ENCODE measurements at places on chromosomes 5 and 9. TPM values are rescaled to one million over a fixed set of nuclear protein-coding genes. Genes with fewer than 3 reads are reported as not detected.

DNA sequence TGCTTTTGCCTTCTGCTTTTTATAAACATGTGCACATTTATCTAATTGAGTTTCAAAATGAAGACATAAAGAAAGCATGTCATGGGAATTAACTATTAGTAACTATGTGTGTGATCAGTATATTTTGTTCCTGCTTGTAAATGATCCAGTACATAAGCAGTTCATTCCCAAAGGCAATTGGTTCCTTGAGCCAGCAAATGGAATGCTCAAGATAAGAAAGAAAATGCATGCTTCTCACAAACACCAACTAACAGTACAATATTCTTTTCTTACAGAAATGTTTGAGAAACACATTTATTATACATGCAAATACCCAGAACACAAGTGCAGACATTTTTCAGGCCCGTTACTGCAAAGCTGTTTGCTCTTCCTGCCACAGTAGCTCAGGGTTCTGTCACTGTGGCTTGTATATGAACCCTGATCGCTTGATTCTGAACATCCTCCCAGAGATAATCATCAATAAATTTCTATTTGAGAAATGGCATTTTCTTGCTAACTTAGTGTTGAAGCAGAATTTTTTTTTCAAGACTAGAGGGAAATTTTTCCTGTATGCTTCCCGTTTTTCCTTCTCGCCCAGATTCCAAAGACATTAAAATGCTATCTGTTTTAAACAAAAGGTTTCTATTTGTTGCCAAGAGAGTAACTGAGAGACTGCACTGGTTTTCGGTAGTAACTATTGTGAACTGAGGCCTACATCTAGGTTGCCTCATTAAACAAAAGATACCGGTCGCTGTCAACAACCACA lies 1.9 kb downstream of the GNAQ start:
- no peaks in the 10 kb centered on the region for H3K4me1 ChIP-seq
- no peaks in the 10 kb centered on the region for H3K27me3 ChIP-seq
- peak overlapping the region; percentile 84 for H3K4me3 ChIP-seq
- peak overlapping the region; percentile 99 for H3K27ac ChIP-seq
- DNase-seq = no peak
- no peaks in the 10 kb centered on the region for H3K36me3 ChIP-seq

DNA sequence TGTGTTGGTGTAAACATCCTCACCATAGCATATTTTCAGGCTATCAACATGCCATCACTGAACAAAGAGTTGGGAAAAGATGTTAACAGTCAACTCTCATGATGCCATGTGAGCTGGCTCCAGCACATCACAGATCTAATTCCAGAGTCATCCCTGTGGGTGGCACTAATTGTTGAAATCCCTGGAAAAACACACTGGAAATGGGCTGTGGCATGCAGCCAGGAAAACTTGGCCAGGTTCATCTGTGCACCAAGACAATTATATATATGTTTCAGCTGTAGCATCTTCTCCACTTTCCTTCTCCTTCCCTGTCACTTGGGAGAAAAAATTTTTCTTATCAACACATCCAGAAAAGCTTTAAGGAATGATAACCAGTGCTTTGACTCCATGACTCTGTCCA lies 313.7 kb downstream of the TRIM32 start:
- H3K27me3 ChIP-seq = no peaks in the 10 kb centered on the region
- DNase-seq = no peak
- no peaks in the 10 kb centered on the region for H3K4me1 ChIP-seq
- no peaks in the 10 kb centered on the region for H3K36me3 ChIP-seq

DNA sequence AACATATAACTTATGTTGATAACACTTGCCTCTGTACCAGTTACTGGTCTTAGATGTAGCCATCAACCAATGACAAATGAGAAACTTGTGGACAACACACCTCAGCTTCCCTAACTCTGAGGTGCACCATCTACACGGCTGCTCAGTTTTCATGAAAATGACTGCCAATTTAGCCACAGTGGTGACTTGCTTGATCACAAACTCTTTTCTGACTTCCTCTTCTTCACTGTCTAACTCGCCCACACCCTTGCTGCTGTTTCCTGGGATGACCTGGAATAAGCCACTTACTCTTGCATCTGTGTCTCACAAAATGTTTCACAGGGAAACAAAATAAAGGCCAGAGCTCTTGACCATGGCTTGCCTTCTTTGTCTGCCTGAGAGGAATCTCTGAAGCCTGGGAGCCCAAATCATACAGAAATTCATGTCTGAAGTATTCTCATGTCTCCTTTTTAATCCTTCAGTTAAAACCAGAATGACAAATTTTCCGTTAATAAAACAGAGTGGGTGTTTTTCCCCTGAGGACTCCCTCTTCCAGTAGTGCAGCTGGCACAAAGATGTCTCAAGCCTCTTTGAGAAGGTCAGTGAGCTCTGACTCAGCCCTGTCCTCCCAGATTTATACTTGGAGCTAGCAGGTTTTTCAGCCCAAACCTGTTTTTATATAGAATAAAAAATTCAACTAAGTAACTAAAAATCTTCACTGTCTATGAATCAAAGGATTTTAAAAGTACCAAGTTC lies 126.5 kb upstream of the PAM start:
- H3K36me3 ChIP-seq = no peaks in the 10 kb centered on the region
- H3K27me3 ChIP-seq = no peaks in the 10 kb centered on the region
- DNase-seq = no peak
- H3K4me1 ChIP-seq = no peaks in the 10 kb centered on the region
- H3K27ac ChIP-seq = no peak overlapping the region

DNA sequence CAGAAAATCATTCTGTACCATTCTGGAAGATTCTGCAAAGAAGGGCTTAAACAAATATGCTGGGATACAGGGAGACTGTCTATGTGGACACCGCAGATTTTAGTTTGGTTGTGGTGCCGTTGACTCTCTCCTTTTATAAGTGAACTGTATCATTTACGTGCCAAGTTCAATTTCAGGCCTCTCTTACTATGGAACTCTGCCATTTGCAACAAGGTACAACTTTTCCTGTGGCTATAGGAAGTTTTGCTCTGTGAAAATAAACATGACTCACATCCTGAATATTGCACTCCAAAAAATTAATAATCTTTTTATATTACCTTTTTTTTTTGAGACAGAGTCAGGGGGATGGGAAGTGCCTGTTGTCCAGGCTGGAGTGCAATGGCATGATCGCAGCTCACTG lies 29.7 kb upstream of the CSNK1G3 start:
- no peaks in the 10 kb centered on the region for H3K27me3 ChIP-seq
- no peak overlapping the region for H3K4me3 ChIP-seq
- no peak for DNase-seq

DNA sequence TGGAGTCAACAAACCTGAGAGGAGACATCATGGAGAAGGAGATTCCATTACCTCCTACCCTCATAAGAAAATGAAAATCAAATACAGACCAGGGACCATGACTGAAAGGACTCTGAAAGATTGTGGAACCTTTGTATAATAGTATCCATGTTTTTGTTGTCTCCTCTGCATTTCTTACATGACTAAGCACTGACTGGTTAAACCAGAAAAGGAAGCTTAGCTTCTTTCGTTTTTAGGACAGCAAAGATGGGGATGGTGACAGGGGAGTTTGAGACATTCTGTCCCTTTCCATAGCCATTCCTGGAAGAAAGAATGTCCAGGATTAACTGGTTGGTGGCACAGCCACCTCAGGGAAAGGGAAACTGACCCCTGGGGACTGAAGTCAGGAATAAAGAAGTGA lies 22.2 kb downstream of the ITGA1 start:
- H3K27me3 ChIP-seq = no peaks in the 10 kb centered on the region
- no peaks in the 10 kb centered on the region for H3K36me3 ChIP-seq
- no peaks in the 10 kb centered on the region for H3K4me1 ChIP-seq
- no peak overlapping the region for H3K27ac ChIP-seq

DNA sequence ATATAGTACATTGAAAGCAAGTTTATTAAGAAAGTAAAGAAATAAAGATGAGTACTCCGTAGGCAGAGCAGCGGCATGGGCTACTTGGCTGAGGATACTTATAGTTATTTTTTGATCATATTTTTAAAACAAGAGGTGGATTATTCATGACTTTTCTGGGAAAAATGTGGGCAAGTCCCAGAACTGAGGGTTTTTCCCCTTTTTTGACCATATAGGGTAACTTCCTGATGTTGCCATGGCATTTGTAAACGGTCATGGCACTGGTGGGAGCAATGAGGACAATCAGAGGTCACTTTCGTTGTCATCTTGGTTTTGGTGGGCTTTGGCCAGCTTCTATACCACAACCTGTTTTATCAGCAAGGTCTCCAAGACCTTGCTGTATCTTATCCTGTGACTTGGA lies 5.2 kb upstream of the BASP1 start:
- no peaks in the 10 kb centered on the region for H3K27me3 ChIP-seq
- DNase-seq = no peak
- H3K4me3 ChIP-seq = no peak overlapping the region
- no peaks in the 10 kb centered on the region for H3K4me1 ChIP-seq

DNA sequence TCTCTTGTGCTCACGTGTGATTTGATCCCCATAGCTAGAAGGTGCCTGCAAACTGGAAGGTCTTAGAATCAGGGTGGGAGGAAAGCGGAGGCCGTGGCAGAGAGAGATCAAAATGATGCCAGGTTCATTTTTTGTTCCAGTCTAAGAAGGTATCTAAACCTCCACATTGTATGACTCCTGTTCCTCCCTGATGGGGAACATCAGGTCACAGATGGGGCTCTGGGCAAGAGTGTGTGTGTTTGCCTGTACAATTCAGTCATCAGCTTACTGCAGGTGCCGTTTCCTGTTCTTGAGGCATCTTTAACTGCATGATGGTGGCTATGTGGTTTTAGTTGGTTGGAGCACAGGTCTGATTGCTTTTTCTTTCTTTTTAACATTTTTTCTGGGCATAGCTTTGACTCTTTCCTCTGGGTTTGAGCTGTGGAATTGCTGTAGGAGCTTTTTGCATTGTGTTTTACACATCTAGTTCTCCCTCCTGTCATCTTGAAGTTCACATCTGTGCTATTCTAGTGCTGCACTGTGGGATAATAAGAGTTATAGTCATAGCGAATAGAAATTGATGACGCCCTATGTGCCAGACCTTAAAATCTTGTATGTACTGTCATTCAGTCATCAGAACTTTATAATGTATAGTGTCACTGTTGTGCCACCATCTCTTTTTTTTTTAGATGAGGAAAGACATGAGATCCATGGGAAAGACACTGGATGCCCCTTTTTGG lies 30.8 kb downstream of the ARHGAP26 start:
- H3K4me1 ChIP-seq = peaks cover 4% of the 10 kb centered on the region
- no peaks in the 10 kb centered on the region for H3K36me3 ChIP-seq
- H3K27me3 ChIP-seq = no peaks in the 10 kb centered on the region

Gene DPYSL3
- 73.1 TPM for total RNA-seq

Gene STC2
- total RNA-seq = 347 TPM

Gene CRHBP
- total RNA-seq = 5.1 TPM

Gene TICAM2
- total RNA-seq = 0.98 TPM

Gene LHX2
- total RNA-seq = not detected
